ENCODE measurements at places on chromosomes 16 and 17.

- no peak for DNase-seq
These were observed 7.5 kb downstream of the NME3 start for GRCh38 chr16:1763521-1764511.

GRCh38 chr17:17172990-17173389 lies 33.1 kb downstream of the PLD6 start:
- DNase-seq, result no peak

DNA sequence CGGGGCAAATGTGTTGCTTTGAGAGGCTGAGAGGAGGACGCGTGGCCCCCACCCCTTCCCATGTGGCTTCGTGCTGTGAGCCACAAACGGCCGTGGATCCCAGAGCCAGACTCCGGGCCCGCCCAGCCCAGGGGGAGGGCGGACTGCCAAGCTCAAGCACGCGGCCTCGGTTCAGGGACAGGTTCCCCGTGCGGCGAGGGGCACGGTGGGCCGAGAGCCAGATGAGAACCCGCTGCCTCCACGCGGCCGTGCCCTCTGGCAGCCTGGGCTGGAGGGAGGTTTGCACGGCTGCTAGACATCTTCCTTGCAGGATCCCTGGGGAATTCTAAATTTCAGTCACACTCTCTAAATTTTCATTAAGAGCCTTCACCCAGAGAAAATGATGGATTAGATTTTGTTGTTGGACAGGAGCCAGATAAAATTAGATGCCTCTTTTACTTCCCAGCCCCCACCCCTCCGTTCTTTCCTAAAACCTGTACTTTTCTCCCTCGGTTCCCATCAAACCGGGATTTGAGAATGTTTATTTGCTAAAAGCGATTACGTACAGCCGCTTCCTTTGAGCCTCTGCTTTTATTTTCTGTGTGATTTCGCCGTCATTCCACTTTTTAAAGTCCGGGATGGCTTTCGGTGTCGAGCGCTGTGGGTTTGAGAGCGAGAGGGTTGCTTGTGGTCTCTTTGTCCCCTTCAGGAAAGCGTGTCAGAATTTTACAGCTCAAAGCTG lies 25.0 kb upstream of the GNG13 start:
- DNase-seq, result no peak

DNA sequence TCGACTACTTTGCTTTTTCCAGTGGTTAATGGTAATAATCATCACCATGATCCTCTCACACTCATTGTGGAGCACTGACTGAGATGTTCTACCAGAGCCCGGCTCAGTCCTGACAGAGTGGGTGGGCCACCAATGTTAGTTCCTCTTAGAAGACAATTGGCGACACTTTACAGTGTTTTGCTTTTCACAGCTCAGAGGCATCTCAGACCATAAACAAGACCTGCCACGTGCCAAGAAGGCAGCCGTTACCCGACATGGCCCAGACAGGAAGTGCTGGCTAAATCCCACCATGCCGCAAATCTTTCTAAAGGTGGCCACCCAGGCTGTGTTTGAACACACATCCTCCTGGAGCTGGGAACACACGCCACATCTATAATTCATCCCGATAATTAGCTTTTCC lies 103.7 kb downstream of the XYLT1 start:
- DNase-seq, result no peak

GRCh38 chr17:76495663-76496400 lies 5.4 kb downstream of the RHBDF2 start:
- no peak for DNase-seq

DNA sequence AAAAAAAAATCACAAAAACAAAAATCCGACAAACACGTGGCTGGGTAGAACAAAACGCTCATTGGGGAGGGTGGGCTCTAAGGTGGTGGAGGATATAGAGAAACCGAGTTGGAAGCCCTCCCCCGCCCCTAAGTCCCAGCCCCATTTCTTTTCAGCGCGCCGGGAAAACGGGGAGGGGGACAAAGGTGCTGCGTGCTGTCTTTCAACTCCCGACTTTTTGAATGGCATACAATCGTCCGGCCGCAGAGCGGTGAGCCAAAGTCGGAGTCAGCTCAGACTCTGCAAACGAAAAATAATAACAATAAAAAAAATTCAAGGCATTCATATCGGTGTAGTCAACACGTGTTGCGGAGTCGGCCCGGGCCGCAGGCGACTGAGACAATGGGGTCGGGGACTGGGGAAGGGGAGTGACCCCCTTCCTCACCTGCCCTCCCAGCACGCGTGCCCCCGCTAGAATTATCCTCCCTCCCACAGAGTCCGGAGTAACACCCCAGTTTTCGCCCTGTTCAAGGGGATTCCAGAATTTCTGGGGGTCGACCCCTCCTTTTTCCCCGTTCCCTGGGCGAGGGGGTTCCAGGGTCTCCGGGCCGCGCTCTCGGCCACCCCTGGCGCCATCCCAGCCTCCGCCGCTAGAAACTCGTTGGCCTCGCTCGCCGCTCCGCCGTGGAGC lies 1.7 kb upstream of the IGF2BP1 start:
- no peak for DNase-seq

GRCh38 chr16:4726616-4727015 lies 7.5 kb downstream of the ANKS3 start:
- no peak for DNase-seq

DNA sequence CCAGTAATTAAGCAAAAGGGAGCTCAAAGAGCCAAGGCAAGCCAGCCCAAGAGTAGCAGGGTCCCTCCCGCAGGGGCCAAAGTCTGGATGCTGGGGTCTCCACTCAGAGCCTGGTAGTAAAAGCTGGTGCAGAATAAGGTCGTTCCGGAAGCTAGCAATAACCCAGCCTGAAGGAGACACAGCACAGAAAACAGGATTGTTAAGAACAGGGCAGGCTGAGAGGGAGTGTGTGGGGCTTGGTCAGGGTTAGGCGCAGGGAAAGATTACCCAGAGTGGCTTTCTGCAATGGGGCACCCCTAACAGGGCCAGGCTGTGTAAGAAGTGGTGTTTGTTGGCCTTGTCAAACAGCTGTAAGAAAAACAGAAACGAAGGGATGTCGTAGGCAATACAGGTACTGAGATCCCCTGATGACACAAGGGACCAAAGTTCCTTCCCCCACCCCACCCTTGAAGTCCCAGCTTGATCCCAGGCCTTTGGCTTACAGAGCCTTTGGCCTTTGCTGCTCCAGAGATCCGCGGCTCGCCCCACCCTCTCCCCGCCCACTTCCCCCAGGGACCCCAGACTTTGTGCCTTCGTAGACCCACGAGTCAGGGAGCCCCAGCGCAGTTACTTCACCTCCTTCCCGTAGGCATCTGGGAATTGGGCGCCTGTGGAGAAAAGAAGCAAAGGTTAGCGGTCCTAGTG lies 712 bp downstream of the TMEM256 start:
- peak; percentile 13 for DNase-seq

DNA sequence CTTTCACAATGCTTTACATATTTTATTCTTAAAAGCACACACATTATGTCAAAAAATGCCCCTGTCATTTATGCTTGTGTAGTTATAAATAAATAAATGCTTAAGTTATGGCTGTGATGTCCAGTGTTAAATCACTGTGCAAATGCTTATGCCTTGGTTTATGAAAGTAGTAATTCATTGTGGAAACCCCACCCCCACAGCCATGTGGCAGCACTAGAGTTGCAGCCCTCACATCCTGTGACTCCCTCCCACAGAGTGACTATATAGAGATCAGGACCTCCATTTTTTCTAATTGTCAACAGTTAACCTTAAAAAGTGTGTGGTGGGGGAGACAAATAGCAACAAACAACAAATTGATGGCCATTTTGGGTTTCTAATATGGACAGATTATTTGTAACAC lies 2.4 kb downstream of the SKAP1 start:
- no peak for DNase-seq

- peak; percentile 42 for DNase-seq
These were observed 24.5 kb upstream of the ZNF287 start for GRCh38 chr17:16593356-16594102.

DNA sequence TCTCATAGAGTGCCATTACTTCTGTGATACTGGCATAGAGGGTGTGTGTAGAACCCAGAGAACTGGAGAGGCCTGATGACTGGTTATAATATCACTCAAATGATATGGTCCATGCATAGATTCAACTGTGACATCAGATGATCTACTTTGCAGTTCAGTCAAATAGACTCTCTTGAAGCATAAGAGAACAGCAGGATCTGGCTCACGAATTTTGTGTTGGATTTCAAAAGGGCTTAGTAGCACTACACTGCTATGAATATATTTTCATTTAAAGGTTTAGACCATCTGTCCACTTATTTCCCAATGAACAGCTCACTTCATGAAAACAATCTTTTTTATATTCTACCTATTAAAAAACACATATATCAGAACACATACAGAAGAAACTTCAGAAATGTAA lies 119.7 kb downstream of the KIF2B start:
- no peak for DNase-seq

- DNase-seq, result no peak
These were observed 239.6 kb downstream of the UTP18 start for GRCh38 chr17:51499897-51500296.

DNA sequence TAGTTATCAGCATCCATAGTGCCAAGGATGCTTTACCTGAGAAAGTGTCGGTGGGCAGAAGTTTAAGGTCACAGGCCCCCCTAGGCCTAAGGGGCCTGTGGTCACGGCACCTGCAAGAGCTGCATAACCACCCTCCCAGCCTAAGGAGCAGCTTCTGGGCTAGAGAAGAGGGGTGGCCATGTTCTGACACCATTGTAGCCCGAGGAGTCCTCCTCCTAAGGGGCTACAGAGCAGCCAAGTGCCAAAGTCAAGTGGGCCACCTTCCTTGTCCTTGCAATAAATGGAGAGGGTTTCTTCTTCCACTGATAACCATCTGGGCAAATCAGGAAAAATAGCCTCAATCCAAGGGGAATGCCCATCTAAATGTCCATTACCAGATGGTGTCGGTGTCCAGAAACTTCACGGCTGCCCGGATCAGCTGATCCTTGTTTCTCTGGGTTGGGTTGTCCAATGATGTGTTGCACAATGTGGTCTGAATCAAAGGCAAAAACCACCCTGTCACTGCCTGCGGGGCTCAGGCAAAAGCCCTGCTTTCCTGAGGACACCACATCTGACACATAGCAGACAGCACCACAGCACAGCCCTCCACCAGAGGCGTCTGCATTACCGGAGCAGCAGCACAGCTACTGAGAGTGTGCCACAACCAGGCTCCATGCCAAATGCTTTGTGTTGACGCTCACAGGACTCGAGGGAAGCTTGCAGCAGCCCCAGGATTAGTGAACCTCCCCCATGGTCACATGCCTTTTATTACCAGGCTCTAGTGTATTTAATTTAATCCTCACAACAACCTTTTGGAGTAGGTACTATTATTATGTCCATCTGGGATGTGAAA lies 12.8 kb downstream of the ATPAF2 start:
- peak; percentile 79 for DNase-seq

- no peak for DNase-seq
These were observed at the start of gene TMEM92 for GRCh38 chr17:50274142-50274896. Gene TMEM92, plus strand, starts transcription at chr17:50274466. Its CDS starts 36 bp downstream, at chr17:50274502.

DNA sequence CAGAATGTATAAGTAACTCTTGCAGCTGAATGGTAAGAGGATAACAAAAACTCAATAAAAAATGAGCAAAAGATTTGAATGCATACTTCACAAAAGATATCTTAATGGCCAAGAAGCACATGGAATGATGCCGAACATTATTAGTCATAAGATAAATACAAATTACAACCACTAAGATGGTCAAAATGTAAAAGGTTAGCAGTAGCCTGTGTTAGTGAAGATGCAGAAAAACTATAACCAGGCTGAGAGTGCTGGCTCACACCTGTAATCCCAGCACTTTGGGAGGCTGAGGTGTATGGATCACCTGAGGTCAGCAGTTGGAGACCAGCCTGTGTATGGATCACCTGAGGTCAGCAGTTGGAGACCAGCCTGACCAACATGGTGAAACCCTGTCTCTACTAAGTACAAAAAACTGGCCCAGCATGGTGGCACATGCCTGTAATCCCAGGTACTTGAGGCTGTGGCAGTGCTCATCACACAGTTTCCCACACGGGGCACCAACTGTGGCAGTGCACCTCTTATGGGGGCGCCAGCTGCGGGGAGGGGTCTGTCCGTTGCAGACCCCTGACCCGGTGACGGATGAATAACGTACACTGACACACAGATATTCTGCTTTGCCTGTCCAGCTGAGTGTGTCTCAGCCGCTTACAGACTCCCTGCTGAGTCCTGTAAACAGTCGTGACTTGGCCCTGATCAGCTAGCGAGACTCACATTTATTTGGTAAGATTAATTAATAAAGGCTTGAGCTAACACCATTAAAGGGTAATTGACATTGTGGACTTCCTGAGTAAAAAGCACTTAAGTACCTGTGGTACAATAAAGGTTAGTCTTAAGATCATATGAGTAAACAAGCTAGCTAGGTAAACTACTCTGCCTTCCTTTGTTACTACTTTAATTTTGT lies 45.7 kb upstream of the FAM20A start:
- DNase-seq, result peak; percentile 31

- no peak for DNase-seq
These were observed 61.8 kb upstream of the RBFOX1 start for GRCh38 chr16:7270823-7271222.

DNA sequence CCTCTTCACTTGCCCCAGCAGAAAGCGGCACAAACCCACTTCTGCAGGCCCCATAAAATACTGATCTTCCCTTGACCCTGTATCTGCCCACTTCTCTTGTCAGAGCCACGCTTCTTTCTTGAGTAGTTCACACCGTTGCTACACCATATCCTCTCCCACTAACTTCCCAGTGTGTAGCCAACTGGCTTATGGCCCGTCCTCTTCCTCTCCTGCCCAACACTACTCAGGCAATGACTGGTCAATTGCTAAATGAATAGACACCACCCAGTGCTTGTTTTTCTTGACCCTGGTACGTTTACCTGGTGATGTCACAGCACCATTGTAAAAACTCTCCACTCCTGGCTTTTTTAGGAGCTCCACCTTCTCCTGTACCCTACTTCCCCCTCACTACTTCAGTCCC lies 86.9 kb downstream of the NDEL1 start:
- DNase-seq, result no peak

- no peak for DNase-seq
These were observed 97.0 kb downstream of the CYLD start for GRCh38 chr16:50838885-50839284.

DNA sequence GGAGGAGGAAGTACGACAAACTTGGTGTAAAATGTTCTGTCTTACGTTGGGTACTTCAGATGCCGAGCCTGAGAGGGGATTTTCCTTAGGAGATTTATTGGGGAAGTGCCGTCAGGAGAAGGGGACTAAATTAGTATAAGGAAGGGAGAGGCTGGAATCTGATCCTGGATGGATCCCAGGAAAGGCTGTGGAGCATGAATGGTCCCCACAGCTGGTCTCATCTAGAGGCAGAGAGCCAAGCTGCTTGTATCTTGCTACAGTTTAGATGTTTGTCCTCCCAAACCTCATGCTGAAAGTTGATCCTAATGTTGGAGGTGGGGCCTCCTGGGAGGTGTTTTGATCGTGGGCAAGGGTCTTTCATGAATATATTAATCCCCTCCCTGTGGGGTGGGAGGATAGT lies 798.4 kb upstream of the EEF2KMT start:
- DNase-seq, result no peak

DNA sequence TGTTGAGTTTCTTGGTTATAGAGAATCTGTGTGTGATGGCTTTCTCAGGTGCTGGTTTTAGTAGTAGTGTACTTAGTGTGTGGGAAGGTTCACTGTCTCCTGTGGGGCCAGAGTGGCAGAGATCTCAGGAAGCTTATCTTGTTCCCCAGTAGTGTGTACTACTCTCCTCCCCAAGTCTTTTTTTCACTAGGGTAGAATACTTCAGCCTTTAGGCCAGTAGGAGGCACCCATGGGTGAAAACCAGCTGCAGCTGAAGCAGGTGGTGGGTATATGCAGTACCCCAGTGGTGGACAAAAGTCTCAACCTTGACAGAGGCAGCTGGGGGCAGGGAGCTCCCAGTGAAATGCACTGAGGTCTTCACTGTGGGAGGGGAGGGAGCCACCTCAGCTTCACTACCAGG lies 109.9 kb downstream of the PHKB start:
- no peak for DNase-seq
